ENCODE measurements at places on chromosomes 7 and 10.

GRCh38 chr7:101507791-101508252 is 121.3 kb downstream of the MYL10 start:
- DNase-seq: no peak

DNA sequence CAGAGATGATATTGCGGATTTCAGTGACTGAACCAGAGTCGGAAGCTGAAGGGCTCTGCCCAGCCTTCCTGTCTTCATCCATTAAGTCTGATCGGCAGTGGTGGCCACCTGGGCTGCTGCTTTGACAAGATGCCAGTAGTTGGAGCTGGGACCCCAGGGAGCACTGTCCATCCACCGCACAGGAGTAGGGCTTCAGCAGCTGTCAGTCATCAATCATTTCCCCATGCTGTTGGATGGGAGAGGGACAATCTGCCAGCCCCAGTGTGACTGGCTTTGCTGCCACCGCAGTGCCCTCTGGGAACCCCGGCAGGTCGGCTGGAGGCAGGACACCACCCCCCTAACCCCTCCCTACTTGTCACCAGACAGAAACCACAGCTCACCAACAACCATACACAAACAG is 23.0 kb upstream of the GPR146 start:
- DNase-seq: no peak

GRCh38 chr10:92305133-92306072 is 14.4 kb downstream of the MARCHF5 start:
- DNase-seq: no peak

- no peak for DNase-seq
Observed at GRCh38 chr10:70330671-70331070, 46.9 kb upstream of the NPFFR1 start.
